CD14-positive monocyte (primary cell): ENCODE measurements at places on chromosomes 6 and 20.

DNA sequence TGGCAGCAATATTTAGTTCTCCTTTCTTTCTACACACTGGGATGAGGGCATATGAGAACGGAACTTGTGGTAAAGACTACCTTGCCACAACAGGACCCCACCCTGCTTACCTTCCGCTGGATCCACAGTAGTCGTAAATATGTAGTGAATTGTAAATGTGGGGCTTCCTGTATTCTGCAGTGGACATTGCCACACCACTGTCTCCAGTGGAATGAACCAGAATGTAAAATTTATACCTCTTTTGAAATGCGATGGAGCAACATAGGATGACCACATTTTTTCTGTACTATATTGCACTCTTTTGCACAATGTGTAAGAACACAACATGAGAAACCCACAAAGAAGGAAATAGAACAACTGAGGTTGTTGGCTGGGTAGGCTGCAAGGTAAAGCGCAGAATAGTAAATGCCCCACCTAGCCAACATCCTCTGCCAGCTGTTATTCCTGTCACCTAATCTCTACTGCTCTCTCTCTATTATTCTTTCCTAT is 16.1 kb upstream of the RIPOR2 start:
- peak; percentile 97 for DNase-seq

- no peak for DNase-seq
Measured at GRCh38 chr20:39986173-39986904, 702.7 kb downstream of the MAFB start.

DNA sequence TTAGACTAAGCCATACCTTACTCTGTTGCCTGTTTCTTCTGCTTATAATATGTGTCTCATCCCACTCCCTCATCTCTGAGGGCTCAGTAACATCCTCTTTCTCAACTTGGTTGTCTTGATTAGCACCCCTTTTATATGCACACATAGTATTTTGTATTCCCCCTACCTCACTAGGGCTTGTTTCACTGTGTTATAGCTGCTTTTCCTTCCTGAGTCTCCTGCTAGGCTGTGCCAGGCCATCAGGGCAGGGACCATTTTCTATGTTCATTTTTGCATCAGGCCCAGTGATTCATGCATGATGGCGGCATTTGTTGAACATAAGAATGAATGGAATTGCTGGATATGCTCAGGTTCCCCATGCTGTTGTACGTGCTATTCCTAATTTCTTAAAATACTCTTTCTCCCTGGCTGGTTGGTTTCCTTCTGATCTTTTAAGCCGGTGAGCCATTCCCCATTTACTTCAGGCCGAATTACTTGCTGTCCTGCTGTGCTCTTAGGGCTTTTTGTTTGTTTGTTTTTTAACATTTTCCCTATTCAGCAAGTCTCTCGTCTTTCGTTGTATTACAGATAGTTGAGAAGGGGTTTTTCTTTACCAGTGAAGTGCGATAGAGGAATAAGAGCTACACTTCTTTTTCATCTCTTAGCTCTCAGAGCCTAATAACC is 183.2 kb downstream of the CARMIL1 start:
- DNase-seq, result no peak

- DNase-seq, result no peak
Measured at GRCh38 chr20:63071541-63072181, 64.9 kb upstream of the BHLHE23 start.

DNA sequence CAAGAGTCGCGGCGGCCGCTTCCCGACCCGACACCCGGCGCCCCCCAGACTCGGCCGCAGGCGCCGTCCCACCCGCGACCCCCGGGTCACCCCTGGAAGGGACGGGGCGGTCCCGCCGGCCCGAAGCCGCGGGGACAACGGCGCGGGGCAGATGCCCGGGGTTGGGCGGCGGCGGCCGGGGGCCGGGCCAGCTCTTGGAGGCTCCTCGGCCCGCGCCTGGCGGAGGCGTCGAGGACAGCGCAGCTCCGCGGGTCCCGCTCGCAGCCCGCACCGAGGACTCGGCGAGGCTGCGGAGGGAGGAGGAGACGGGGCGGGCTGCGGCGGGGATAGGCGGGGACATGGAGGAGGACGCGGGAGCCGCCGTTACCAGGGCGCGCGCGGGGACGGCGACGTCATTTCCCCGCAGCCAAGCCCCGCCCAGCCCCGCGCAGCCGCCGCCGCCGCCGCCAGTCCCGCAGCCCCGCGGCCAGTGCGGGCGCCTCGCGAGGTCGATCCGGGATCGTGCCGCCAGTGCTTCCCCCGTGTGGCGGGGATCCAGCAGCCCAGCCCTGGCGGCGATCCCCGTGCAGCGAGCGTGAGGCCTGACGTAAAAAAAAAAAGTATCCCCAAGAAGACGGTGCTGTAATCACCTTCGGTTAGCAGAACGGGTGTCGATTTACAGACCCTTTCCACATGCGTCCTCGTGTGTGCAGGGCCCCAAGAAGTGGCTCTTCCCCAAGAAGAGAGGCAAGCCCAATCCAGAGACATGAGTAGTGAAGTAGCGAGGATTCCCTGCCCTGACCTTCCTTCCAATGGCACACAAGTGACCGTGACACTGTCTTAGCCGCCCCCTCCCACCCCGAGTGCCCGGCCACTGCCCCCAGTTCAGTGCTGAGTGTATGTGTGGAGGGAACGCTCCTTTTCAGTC is at the start of gene FAM184A:
TSS of gene FAM184A (minus strand) at position 289 of the 907 bp plus-strand sequence. CDS start 365 bp downstream, outside the sequence.
- DNase-seq, result peak; percentile 71

- no peak for DNase-seq
Measured at GRCh38 chr6:95923518-95923917, 92.3 kb upstream of the FUT9 start.

- DNase-seq, result no peak
Measured at GRCh38 chr20:17491488-17491887, 39.7 kb downstream of the BFSP1 start.

GRCh38 chr20:7939663-7940062 is 595 bp downstream of the HAO1 start:
- no peak for DNase-seq

GRCh38 chr20:37627060-37627766 is 66.6 kb upstream of the CTNNBL1 start:
- DNase-seq, result no peak

DNA sequence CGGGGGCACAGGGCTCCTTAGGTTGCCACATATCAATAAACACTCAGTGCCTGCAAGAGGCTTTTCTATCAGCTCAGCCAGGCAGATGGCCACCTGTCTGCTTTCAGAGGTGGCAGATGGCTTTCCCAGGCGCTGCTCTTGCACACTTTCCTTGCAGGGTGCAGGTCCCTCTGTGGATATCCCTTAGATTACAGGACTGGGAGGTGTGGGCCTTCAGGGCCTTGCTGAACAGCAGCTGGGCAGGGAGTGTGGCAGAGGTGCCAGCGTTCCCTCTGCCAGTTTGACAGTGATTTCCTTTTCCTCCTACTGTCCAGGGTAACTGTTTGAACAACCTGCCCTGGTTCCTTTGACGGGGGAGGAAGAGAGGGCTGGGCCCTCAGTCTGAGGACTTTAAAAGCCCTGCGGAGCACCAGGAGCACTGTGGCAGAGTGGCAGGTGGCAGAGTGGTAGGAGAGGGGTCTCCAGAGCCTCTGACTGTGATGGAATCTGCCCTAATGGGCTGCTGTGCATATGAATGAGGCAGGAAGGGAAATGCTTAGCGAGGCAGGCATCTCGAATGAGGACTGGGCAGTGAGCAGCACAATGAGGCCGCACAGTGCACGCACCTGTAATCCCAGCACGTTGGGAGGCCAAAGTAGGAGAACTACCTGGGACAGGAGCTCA is 34.2 kb downstream of the ABHD12 start:
- no peak for DNase-seq
